Effector memory CD8-positive, alpha-beta T cell (primary cell): ENCODE measurements at places on chromosomes 12 and 14.

DNA sequence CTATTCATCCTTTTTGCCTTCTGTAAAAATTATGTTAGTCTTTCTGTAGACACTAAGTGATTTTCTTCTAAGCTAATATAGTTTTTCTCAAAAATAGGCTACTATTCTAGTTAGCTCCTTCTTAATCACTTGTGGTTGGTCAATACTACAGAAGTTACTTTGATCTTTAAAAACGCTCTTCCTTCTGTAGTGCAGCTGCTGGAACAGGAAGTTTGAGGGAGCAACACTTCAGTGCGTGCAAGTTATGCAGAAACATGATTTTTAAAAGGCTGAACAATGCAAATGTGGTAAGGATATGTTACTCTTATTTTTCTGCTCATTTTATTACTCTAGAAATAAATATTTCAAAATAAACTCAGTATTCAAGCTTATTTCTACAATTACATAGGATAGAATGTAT, 11.1 kb upstream of the RERGL start:
- DNase-seq, result no peak

- no peak for DNase-seq
These were observed 65.8 kb downstream of the PITPNM2 start for GRCh38 chr12:123085066-123085465.

DNA sequence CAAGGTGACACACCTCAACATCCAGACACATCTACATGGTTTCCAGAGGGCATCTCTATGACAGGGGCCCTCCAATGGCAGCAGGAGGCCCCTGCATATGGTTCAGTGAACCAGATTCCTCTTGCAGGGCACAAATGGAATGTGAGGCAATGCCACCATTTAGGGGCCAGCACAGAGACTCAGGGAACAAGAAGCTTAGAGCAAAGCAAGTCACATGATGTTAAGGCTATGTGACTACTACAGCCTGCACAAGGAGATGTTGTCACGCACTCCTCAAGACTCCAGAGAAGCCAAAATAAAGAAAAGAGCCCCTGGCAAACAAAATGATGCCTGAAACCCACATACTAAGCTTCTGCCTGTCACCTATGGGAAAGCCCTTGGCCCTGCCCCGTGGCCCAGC, 95.2 kb downstream of the RBM19 start:
- DNase-seq, result no peak

- DNase-seq, result no peak
These were observed 414 bp upstream of the CDK17 start for GRCh38 chr12:96400631-96401075.

- no peak for DNase-seq
These were observed 101.8 kb downstream of the PLXNC1 start for GRCh38 chr12:94250130-94250529.

DNA sequence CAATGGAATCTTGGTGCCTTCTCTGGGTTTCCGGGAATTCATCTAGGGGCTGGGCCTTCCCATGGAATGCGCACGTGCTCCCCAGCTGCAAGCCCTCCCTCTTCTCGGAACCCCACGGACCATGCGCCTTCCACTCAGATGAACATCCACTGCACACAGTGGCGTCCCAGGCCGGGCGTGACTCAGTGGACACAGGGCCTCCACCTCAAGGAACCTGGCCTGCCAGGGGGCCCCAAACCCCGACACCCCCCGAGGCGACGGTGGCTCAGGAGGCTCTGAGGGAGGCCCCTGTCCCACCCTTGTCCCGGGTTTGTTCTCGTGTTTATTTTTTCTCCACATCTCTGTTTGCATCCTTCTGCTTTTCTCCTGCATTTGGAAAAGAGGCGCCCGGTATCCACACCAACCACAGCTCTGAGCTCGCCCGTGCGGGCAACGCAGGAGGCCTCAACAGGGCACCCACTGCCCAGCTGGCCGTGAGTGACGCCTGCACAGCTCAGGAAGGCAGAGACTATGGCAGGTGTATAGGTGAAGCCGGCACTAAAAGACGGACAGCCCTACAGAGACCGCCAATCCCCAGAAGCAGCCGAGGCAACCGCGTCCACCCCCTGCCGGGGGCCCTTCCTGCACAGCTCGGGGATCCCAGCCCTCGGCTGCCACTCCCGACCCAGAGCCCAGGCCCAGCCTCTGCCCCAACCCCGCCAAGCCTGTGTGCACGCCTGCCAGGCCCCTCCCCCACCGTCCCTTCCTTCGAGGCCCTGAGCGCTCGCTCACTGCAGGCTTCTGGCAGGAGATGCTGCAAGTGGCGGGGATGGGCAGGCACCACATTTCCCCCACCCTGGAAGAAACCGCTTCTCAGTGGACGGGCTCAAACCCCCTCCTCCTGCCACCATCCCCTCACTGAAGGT, 23.8 kb upstream of the GALNT9 start:
- DNase-seq, result no peak

- DNase-seq, result no peak
These were observed 75.9 kb downstream of the LIN7A start for GRCh38 chr12:80861641-80862378.

GRCh38 chr12:78698747-78699146, 165.8 kb upstream of the SYT1 start:
- no peak for DNase-seq

DNA sequence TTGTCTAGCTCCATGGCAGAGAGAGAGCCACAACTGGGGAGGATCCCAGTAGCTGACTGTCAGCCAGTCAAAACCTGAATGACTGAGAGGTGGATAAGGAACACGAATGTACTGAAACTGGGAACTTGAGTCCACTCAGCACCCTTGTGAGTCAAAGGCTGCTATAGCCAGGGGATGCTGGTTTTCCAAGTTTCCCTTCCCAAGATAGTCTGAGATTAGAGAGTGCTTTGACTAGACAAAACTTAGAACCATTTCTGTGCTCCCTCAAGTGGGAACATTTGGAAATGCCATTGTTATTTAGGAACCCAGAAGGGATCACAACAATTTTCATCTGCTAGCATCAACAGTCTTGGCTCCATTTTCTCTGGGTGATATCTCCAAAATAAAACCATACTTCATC, 4.0 kb downstream of the PRKAG1 start:
- DNase-seq, result no peak

DNA sequence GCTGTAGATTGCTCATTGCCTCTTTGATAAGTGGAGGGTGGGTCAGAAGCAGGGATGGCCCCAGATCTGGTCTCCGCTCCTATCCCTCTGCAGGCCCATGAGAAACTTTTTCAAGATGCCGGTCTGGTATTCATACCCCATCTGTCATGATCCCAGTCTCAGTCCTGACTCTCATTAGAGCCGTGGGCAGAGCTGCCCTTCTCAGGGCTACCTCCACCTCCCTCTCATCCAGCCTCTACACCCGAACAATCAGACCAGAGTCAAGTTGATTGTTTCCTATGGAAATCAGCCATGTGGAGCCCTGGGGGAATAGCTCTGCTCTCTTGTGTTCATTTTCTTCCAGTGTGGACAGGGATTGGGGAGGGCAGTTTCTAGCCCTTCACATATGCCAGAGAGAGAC, 45.8 kb downstream of the NEUROD4 start:
- DNase-seq, result no peak

DNA sequence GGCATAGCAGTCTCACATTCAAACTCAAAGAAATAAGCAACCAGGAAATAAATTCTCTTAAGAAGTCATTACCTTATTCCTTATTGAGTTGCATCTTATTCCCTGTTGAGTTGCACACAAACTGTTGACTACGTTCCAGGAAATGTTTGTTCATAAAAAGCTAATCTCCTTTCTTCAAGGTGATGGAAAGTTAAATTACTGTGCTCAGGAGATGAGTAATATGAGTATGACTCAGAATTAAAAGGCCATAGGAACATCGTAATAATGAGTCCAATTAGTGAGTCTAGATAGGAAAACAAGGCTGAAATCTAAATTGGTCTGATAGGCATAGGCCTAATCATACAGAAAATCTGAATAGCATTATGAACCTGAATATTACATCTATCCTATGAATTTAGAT, 203.1 kb downstream of the SLC2A13 start:
- no peak for DNase-seq

DNA sequence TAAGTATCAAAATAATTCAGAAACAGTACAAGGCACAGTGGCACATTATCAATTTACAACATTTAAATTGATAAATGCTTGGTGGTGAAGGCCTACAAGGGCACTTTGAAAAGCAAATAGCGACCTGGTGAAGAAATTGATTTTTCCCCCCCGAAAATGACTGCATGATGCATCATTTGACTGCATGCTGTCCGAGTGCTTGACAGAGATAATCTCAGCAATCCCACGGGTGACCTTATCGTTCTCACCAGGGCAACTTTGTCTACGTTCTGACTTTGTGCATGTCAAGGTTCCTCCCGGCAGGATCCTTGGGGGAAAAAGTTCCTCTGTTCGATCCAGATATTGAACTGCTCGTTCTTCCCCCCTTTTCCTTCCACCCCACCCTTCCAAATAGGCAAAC, 384.8 kb downstream of the EGLN3 start:
- no peak for DNase-seq

DNA sequence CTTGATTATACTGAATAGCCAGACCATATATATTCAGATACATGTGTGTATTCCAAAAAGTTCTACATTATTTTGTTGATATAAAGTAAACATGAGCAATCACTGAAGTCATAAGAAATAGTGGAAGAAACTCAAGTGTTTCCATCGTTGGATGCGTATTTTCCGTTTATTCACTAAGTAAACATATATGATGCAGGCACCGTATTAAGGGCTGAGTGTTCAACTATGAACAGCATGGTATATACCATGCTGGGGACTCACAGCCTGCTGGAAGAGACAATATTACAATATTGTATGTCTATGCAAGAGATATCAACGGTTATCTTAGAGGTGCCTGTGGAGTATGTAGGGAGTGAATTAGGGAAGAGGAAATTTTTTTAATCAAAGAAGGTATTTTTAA, 1.2 kb downstream of the PYROXD1 start:
- DNase-seq, result no peak

GRCh38 chr14:60736494-60736893, 1.9 kb downstream of the MNAT1 start:
- no peak for DNase-seq

GRCh38 chr14:105491366-105491973, 424 bp downstream of the TEDC1 start:
- DNase-seq, result peak; percentile 89

DNA sequence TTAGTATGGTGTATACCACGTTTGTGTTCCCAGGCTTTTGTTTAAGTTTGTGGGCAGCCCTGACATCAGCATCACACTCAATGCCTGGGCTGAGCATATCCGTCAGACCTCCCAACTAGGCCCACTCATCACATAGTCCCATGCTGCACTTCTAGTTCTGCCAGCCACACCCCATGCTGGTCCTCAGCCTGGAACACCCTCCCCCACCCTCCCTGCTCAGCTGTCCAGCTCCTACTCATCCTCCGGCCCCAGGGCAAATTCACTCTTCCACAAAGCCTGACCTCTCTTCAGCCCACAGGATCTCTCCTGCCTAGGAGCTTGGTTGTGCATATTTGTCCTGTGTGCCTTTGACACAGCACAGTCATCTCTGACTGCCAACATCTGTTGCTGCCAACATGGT, 3.9 kb upstream of the ENDOU start:
- no peak for DNase-seq

DNA sequence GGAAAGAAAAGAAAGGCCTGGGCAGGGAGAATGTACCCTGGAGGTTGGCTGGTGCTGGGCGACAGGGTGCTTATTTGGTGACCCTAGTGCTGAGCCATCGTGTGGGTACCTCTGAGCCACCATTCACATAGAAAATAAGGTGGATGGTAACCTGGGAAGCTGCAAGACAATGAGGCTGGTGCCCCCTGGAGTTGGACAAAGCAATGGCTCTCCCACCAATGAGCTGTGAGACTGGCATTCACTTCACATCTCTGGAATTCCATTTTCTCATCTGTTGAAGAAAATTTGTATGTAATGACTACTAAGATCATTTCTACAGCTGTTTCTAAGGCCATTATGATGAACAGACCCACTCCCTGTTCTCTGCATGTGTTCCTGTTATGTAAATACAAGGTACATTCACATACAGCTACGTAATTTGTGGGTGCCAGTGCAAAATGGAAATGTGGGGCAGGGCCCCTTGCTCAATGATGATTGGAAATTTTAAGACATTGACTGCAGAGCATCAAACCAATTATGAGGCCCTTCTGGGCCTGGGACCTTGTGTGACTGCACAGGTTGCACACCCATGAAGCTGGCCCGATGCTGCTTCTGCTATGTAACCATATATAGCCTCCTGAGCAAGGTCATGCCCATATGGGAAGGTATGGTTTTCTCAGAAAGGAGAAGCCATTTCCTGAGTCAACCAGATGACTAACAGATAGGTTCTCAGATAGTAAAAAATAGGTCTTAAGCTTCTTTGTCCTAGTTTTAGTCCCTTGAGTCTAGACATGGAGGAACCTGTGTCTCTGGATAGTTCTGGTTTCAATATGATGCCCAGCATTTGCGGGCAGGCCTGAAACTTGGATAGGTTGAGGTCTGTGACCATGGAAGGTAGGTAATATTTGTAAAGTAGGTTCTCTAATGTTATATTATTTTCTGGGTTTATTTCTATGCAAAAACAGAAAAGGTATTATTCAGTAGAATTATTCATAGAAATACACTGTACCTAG, 63.4 kb upstream of the IGF1 start:
- DNase-seq, result no peak

- no peak for DNase-seq
These were observed 13.1 kb downstream of the SERPINA3 start for GRCh38 chr14:94625353-94625635.

DNA sequence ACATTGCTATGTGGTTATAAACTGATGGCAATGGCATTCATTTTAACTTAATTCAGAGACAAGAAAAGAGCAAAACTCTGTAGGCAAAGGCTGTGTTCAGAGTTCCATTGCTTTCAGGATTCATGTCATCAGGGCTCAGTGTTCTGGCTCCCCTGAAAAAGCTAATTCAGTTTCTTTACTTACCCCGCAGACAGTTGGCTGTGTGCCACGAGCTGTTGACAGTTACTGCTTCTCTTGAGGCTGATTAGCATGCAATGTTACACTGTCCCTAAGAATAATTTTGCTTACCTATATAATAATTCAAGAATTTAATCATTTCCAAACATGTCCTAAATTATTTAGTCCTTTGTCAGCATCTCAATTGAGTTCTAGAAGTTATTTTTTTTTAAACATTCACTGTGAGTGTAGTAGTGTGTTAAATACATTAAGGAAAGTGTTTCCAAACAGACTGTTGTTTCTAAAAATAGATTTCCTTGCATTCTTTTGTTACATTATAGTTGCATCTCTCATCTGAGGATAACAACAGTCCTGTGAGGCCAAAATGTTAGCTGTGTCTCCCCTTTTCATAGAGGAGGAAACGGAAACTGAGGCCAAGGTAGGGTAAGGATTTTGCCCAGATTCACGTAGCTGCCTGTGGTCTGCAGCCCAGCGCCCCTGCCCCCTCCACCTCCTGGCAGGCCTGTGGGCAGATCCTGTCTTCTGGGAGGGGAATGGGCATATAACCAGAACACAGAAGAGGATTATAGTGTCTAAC, 98.6 kb downstream of the PELI2 start:
- no peak for DNase-seq

- no peak for DNase-seq
These were observed 19.3 kb upstream of the SERPINA6 start for GRCh38 chr14:94342334-94342934.
